ENCODE measurements at places on chromosomes 5 and 9. TPM values are rescaled to one million over a fixed set of nuclear protein-coding genes. Genes with fewer than 3 reads are reported as not detected.

DNA sequence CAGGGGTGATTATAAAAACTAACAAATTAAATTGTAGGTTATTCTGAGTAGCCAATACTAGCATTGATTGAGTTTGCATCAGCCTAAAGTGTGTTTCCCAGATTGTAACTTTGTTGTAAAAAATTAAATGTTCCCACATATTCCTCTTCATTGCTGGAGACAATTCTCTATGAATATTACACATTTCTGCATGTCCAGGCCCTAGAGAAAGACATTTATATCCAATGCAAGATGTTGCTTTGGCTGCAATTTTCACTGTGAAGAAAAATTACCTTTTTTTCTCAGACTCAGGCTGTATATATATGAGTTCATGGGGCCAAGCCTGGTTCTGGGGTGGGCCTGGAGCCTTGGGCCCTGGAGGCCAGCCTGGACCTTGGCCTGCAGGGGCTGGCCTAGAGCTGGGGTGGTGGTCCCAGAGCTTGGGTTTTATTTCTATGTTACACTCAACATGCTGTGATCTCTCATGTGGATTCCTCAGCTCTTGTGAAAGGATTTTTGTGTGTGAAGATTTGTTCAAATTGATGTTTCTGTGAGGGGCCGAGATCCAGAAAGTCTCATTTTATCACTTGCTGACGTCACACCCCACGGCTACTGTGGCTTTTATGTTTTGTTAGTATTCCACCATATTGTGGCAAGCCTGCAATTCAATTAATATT is 232.5 kb downstream of the SPATA31A1 start:
- no peak overlapping the region for H3K4me3 ChIP-seq
- DNase-seq = peak; percentile 2
- no peaks in the 10 kb centered on the region for H3K4me1 ChIP-seq
- no peaks in the 10 kb centered on the region for H3K27me3 ChIP-seq
- no peak overlapping the region for H3K27ac ChIP-seq

GRCh38 chr5:3049261-3049660 is 297.8 kb upstream of the IRX2 start:
- no peak for DNase-seq
- H3K36me3 ChIP-seq = no peaks in the 10 kb centered on the region
- H3K27ac ChIP-seq = no peak overlapping the region
- H3K27me3 ChIP-seq = no peaks in the 10 kb centered on the region
- H3K4me1 ChIP-seq = no peaks in the 10 kb centered on the region

- no peaks in the 10 kb centered on the region for H3K4me1 ChIP-seq
- no peaks in the 10 kb centered on the region for H3K36me3 ChIP-seq
- H3K4me3 ChIP-seq = no peak overlapping the region
- no peak for DNase-seq
Measured at GRCh38 chr5:7446913-7447312, 51.0 kb downstream of the ADCY2 start.

- no peaks in the 10 kb centered on the region for H3K27me3 ChIP-seq
- no peak for DNase-seq
- H3K4me3 ChIP-seq = no peak overlapping the region
- H3K36me3 ChIP-seq = no peaks in the 10 kb centered on the region
Measured at GRCh38 chr5:43855452-43855851, 252.5 kb downstream of the NNT start.

- H3K27me3 ChIP-seq = no peaks in the 10 kb centered on the region
- H3K4me1 ChIP-seq = no peaks in the 10 kb centered on the region
Measured at GRCh38 chr5:95563367-95563766, 8.5 kb downstream of the ARSK start.

CCT5 gene
- polyA plus RNA-seq = 178 TPM

- H3K4me3 ChIP-seq = no peak overlapping the region
- no peaks in the 10 kb centered on the region for H3K36me3 ChIP-seq
- no peak for DNase-seq
Measured at GRCh38 chr9:108496846-108497245, 358.9 kb downstream of the ACTL7B start.
